ENCODE measurements at places on chromosomes 1 and 21.

DNA sequence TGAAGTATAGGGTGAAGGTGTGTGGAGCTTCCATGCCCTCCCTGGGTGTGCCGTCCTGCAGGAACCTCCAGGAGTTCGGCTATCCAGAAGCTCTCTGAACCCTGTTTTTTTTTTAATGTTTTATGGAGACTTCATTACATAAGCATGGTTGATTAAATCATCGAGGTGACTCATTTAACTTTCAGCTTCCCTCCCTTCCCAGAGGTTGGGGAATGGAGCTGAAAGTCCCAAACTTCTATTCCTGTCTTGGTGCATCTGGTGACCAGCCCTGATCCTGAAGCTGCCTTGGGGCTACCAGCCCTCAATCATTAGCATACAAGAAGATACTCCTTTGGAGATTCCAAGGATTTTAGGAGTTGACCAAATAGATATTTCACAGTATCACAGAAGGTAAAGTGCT lies 9.5 kb downstream of the RRP15 start:
- no peak for DNase-seq

DNA sequence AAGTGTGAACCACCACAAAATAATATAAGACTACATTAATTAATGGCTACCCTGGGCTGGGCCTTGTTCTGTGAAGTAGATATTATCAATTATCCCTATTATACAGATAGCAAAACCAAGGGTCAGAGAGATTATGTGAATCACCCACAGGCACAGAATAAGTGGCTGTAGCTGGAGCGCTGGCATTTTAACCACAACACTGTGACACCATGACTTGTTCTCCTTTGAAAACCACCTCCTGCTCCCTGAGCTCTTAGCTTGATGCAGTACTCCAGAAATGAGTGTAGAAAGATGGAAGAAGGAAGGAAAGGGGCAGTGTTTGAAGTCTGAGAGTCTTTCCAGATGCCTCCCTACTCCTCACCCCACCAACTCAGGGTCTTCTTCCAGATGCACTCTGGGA lies 29.5 kb upstream of the JUN start:
- no peak for DNase-seq

DNA sequence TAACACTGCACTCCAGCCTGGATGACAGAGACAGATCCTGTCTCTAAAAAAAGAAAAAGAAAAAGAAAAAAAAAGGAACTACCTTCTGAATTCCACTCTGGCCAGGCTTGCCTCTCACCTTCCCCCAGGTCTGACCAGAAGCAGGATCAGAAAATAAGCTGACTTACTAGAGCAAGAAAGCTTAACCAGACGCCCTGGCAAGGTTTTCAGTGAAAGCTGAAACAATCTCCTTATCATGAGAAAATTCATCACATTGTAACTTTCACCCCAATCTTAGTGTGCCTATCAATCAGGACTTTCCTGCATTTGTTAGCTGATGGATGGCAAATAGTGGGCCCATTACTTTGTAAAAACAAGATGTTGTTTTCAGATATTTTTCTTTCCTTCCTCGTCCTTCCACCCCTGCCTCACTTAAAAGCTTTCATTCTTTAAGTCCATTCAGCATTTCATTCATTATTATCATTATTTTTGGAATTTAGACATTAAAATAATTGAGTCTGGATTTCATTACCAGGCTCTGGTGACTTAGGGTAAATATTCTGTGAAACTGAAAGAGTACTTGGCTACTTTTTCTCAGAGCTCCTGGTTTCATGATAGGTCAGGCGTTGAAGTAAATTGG lies 96.5 kb upstream of the CD34 start:
- DNase-seq: no peak

- no peak for DNase-seq
Observed at GRCh38 chr1:152866321-152866720, 6.5 kb downstream of the LCE7A start.

GRCh38 chr1:73205294-73205973 lies 923.1 kb upstream of the NEGR1 start:
- DNase-seq: no peak

- no peak for DNase-seq
Observed at GRCh38 chr1:214027498-214027897, 39.7 kb downstream of the PROX1 start.

DNA sequence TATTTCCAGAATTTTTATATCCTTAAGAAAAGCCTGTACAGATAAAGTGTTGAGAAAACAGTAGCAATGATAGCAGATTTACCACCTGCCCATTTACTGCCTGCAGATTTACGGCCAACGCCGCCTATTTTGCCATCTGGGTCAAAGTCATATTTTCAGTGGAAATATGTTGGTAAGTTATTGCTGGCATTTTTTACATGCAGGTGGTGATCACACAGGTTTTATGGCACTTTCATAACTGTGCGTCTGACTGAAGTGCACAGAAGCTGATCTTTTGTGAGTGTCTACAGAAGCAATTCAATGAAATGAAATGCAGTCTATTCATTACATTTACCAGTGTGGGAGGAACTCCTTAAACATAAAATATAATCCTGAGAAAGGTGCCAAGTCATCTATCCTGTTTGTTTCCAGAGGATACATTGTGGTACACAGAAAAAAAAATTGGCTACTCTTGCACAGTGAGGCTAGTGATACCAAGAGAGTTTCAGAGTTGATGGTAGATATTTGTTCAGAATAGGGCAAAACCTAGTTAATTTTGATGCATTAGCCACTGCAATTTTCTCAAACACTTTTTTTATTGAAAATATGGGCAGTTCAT lies 458.5 kb downstream of the NEGR1 start:
- DNase-seq: no peak

DNA sequence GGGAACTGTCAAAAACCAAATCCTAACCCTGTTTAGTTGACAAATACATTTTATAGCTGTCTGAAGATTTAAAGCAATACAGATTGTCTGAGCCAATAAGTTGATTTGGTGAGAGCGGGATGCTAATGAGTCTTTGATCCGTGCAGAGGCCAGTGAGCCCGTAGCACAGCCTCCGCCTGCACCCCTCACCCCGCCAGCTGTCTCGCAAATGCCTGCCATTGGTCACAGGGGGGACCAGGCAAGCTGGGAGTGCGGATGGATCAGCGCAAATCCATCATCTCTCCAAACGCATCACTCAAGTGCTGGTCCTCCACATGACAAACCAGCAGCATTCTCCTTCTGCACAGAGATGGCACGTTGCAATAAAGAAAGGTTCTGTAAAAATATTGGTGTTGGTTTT lies 51.0 kb downstream of the ZBTB18 start:
- no peak for DNase-seq

DNA sequence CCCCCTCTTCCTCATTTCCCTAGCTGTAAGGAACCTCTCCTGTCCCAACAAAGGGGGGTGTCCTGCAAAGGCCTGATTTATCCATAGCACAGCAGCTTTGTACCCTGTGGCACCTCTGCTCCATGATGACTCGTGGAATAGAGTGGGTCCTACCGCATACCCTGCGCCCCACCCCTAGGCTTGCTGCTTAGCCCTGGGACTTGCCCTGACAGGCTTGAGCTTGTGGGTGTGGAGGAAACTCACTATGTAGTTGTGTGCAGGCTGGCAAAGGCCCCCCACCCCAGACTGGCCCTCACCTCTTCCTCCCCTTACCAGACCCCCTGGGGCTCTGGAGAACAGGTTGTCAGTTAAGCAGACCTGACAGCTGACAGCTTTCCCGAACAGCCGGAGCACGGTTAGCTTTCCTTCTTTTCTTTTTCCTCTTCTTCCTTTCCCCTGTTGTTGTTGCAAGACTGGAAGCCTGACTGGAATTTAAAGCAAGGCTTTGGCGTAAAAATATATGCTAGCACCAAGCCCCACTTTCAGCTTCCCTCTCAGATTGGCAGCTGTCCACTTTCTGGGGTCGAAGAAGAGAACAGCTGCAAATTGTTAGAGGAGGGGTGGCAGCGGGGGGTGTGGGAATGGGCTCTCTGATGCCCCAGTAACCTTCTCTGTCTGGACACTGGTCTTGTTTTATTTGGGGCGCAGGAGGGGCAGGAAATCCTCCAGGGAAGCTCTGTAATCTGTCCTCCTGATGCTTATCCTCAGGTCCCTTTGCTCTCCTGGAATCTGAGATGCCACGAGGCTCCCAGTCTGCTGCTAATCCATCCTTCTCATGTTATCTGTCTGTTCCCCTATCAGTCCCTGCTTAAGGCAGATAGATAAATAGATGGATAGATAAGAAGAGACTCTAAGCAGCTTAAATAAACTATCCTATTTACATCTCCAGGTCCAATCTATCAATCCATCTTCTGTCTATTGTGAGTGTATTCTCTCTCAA lies 134.6 kb downstream of the BRINP2 start:
- no peak for DNase-seq

- no peak for DNase-seq
Observed at GRCh38 chr1:44507490-44508396, 102.7 kb downstream of the RNF220 start.

DNA sequence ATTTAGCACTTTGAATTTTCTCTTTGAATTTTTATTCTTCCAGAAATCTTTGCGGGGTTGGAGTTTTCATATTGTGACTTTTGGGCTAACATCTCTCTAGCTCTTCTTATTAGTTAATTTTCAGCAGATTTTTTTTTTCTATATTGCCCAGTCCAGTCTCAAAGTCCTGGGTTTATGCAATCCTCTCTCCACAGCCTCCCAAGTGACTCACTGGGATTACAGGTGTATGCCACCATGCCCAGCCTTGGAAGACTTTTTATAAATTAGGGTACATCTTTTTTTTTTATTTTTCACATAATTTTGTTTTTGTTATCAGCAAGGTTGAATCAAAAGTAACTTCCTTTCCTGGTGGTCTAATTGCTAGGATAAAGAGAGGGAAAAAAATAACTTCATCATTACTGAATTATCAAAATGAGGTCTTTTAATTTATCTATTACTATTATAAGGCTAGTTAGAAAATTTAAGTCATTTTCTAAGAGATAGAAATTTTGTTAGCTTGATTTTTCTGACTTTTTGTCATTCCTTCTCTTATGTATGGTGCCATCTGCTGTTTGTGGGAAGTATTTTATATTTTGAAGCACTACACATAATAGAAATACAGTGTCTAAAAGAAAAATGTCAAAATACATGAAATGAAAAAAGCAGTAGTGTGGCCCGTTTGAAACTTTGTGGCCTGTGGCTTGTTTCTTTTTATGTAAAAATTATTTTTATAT lies 273.4 kb upstream of the CACYBP start:
- no peak for DNase-seq

DNA sequence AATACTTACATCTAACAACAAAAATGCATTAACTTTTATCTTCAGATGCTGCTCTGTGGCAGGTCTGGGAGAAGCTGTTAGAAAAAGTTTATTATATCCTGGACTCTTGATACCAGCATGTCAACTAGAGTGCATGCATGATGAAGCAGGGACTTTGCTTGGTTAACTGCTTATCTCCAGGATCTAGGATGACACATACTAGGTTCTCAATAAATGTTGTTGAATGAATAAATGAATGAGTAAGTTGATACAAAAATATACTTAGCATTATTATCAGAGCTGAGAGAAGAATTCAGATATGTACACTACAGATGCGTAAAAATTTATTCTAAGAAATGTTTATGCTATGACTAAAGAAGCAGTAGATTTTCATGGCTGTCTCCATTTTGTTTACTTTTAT lies 304.3 kb downstream of the LTN1 start:
- DNase-seq: no peak

GRCh38 chr1:96632045-96632664 lies 89.4 kb upstream of the PTBP2 start:
- DNase-seq: no peak

DNA sequence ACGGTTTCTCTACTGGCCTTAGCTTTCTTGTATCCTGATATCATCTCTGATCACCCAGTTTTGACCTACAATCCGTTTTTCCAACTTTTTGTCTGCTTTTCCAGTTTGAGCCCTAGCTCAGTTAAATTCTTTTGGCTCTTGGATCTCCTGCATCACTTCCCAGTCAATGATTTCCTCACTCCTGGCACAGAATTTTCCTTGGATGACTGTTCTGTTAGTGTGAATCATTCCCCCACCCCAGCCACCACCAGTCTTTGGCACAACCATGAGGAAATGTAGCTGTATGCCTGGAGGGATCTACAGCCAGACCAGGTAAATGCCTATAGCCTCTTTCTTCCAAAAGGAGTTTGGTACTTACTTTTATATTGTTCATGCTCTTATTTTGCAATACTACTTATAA lies 187.2 kb upstream of the PTGFR start:
- no peak for DNase-seq

GRCh38 chr21:41438425-41439113 lies 12.5 kb downstream of the MX1 start:
- no peak for DNase-seq

GRCh38 chr1:87588495-87588894 lies 259.8 kb downstream of the LMO4 start:
- DNase-seq: no peak
